ENCODE measurements at places on chromosomes 6 and 20.

- DNase-seq, result no peak
Measured at GRCh38 chr6:128425856-128426255, 94.5 kb downstream of the PTPRK start.

DNA sequence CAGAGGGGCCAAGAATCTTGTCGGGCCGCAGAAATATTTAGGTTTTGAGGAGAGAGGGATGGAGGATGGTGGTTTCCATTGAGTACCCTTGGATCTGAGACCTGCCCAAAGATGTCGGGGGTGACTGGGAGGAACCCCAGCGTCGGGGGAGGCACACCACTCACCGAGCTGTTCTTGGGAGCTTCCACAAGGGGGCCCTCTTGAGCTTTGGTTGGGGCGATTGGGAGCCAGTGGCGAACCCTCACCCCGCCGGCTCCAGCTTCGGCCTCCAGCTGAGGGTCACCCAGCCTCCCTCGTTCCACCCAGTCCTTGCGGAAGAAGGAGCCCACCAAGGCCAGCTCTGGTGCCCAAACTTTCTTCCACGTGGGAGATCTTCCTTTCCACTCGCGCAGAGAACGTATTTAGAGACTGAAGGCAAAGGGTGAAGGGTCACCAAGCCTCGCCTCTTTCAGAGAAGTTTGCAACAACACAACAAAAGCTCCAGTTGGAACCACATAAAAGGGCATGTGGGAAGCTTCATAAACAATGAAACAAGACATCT is 33.6 kb downstream of the APCDD1L start:
- peak; percentile 61 for DNase-seq

- DNase-seq, result no peak
Measured at GRCh38 chr20:49377326-49377725, 99.5 kb upstream of the ZNFX1 start.

- no peak for DNase-seq
Measured at GRCh38 chr6:2622671-2623070, 128.1 kb downstream of the MYLK4 start.

GRCh38 chr6:111986651-111987050 is 67.3 kb upstream of the CCN6 start:
- no peak for DNase-seq

- DNase-seq, result no peak
Measured at GRCh38 chr6:62746968-62747367, 460.9 kb upstream of the KHDRBS2 start.

GRCh38 chr6:121503589-121503991 is 68.1 kb downstream of the GJA1 start:
- DNase-seq, result peak; percentile 68

- peak; percentile 50 for DNase-seq
Measured at GRCh38 chr6:33279971-33280511, 3.1 kb downstream of the B3GALT4 start.

DNA sequence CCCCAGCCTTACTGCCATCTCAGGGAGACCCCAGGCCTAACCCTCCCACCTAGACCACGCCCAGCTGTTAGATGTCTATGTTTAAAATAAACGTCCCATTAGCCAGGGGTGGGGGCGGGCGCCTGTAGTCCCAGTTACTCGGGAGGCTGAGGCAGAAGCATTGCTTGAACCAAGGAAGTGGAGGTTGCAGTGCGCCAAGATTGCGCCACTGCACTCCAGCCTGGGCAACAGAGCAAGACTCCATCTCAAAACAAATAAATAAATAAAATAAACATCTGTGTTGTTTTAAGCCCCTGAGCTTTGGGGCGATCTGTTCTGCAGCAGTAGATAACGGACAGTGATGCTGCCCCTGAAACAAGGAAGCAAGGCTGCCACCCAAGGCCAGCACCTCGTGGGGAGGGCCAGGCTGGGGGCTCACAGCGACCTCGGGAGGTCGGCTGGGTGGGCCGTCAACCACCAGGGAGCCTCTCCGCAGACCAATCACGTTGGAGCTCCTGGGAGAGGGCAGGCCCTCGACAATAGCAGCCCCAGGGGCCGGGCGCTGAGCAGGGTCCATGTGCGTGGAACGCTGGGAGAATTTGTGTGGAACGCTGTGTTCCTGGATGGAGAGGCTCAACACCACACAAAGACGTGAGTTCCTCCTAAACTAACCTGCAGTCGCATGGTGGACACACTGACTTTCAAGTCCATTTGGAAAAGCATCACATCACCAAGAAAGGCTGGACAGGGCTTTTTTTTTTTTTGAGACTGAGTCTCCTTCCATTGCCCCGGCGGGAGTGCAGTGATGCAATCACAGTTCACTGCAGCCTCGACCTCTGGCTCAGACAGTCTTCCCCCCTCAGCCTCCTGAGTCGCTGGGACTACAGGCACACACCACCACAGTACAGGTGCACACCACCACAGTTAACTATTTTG is 1.0 kb upstream of the HELZ2 start:
- DNase-seq, result no peak

DNA sequence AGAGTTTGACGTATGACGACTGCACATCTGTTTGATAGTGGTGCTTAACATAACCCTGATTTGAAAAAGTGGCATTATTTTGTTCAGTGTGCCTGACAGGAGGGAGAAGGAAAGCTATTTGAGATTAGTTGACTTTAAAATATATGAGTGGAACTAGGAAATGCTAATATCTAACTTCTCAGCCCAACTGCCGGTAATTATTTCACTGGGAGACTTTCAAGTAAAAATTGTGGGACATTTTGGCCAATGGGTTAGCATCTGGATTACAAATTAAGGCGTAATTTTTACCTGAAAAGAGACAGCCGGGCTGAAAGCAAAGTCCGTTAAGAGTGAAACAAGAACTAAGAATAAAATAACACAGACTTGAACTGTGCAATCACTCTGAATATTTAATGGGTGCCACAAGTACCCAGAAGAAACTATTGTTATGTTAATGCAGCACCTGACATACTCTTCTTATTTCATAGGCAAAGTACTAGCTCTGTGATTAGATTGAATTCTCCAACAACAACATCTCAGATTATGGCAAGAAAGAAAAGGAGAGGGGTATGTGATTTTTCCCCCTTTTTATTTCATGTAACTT is 2.0 kb downstream of the HEY2 start:
- no peak for DNase-seq

- no peak for DNase-seq
Measured at GRCh38 chr20:32462900-32463641, 104.9 kb downstream of the ASXL1 start.
